ENCODE measurements at places on chromosomes 2 and 18.

DNA sequence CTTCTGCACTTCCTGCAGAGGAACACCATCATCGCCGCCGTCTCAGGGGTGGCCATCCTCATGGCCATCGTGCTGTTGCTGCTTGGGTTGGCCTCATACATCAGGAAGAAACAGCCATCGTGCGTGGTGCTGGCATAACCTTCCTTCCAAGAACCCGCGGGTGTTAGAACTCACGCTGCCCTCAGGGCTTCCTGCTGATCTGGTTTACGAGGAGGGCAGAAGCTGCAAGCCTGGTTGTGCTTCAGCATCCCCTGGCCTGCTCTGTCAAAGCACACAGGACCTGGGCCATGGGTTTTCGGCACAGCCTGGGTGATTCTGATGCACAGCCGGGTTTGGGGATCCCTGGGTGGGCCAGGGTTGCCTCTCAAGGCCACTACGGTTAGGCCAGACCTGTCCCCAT, 12.2 kb upstream of the ZAP70 start:
- no peak for DNase-seq

GRCh38 chr2:153197402-153198386, 280.9 kb downstream of the RPRM start:
- no peak for DNase-seq

GRCh38 chr2:177816766-177817165, 255.8 kb downstream of the PDE11A start:
- no peak for DNase-seq

DNA sequence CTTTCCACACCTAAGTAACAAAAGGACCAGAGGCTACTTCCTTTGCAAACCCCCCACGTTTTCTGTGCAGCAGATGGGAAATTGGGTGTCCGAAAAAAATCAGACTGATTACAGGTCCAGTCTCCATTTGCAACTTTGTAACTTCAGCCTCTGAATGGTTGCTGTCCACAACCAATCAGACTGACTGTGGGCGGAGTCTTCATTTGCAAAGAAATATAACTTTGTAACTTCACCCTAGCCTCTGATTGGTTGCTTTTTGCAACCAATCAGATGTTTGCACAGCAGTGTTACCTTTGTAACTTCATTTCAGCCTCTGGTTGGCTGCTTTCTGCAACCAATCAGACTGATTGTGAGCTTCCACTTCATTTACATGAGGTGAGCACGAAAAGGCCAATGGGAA, 27.8 kb upstream of the CACNB4 start:
- no peak for DNase-seq

DNA sequence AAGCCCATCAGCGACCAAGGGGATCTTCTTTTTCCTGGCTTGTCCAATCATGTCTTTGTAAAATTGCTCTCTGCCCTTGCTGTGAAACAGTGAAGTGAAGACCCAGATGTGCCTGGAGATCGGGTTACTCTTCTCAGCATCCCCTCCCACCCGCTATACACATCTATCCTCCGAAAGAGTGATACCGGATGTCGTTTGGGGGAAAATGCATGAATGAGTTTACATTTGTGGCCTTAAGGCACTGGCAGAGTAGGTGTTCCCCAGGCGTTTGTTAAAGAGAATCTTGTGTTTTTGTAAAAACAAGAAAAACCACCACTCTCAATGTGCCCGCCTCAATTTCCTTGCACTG, 528.3 kb downstream of the CMPK2 start:
- DNase-seq = peak; percentile 88

GRCh38 chr18:55477499-55477859, 110.5 kb downstream of the TCF4 start:
- DNase-seq = no peak

GRCh38 chr18:68843473-68844089, 45.7 kb downstream of the CCDC102B start:
- DNase-seq = no peak

DNA sequence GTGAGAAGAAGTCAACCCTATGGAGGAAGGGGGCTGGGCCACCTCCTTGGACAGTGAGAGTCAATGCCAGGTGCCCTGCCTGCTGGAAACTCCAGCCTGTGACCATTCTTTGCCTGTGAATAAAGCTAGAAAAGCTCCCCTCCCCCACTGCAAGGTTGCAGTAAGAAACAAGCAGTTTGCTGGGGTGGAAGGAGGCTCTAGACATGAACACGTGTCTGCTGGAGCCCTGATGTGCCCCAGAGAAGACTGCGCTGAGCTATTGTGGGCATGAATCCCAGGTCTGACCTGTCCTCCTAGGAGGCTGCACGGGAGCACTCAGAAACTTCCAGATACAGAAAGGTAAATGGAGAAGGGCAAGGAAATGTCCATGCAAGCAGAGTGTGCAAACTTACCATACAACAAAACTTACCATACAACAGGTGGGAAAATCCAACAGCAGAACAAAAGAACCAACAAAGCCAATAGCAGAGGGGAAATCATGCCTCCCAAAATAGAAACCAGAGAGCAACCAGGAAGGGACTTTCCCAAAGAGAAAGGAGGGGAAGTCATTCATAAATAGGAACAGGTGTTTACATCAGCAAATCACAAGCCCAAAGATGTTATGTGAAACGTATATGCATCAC, 278.7 kb downstream of the BCL2 start:
- no peak for DNase-seq

GRCh38 chr18:46213295-46213694, 109.1 kb downstream of the HAUS1 start:
- no peak for DNase-seq

DNA sequence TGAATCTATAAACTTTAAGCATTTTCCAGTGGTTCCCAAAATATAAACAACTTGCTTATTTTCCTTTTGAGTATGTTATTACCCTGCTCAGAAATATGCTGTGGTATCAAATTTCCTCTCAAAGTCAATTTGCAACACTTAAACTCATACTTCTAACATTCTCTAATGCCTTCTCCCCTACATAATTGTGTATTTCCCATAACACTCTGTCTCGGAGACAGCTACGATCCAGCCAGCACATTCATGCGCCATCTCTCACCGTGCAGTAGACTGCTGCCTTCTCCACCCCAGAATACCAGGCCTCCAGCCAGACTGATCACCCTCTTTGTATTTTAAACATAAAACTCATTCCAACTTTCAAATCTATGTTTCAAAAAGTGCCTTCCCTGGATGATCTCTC, 41.8 kb downstream of the TIMM21 start:
- DNase-seq = no peak

DNA sequence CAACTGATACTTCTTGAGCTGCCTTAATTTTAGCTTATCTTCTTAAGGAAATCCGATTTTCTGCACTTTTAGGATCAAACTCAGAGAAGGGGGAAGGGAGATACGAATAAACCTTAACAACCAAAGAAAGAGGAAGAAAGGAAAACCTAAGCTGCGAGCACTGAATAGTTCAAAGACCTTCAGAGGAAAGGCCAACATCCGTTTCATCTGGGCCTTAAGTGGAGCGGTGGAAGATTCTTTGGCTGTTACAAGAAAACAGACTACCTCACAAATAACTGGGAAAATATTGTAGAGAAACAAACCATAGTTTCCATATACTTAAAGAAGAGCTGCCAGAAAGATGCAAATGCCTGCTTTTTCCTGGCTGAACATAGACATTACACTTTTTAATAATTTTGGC, 43.6 kb downstream of the VIT start:
- DNase-seq = no peak

- no peak for DNase-seq
Observed at GRCh38 chr2:205712508-205712907, 30.2 kb downstream of the NRP2 start.

DNA sequence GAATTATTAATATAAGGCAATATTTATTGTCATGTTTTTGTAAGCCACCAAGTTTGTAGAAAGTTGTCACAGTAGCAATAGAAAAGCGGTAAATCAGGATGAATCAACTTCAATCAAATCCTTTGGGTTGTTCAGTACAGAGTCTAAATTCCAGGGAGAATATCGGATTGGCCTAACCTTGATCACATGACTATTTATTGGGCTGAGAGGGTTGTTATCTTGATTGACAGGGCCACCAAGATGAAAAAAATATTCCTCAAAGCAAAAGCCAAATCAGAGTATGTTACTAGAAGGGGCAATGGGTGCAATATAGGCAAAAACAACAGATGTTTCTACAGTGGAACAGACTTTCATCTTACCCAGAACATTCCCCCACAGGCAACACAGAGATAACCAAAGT, 270.0 kb downstream of the METTL4 start:
- no peak for DNase-seq

DNA sequence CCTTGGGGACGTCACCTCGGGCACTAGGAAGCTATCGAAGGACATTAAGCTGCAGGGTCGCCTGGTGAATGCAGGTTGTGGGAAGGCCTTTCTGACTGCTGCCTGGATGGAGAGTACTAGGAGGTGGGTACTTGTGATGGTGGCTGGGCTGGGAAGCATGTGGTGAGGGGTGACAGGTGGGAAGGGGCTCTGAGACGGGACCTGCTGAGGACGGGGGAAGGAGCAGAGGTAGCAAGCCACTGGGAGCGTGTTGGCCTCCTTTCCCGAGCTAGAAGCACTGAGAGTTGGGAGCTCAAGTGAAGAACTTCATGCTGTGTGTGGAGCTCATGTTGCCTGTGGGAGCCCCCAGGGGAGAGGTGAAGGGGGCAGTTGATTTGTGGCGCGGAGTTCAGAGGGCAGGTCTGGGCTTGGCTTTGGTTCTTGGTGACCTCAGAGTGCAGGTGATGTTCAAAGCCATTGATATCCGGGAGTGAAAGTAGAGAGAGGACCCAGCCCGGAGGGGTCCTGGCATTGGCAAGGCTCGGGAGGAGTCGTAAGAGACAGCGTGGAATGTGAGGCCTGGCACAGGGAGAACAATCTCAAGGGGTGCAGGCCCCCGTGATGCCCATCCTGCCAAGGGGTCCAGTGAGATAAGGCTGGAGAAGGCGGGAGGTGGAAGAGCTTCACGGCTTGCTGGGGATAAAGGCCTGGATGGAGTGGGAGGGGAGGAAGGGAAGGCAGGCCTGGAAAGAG, 13.2 kb downstream of the MROH2A start:
- no peak for DNase-seq

- no peak for DNase-seq
Observed at GRCh38 chr2:235725016-235725489, 231.2 kb downstream of the AGAP1 start.

DNA sequence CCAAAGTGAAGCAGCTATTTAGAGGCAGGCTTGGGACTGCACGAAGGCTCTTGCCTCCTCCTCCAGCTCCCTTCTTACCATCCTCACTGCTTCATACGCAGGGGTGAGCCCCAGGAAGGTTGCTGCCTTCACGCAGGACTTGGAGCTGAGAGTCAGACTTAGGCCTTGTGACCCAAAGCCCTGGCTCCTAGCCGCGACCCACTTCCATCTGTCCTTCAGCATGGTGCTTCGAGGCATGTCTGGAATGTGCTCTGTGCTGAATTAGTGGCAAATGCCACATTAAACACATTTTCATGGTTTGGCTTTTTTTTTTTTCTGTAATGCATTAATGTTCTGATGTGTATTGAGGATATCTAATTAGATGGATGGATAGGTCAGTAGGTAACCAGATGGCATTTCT, 37.5 kb downstream of the ITGB1BP1 start:
- DNase-seq = no peak
